ENCODE measurements at places on chromosomes 1 and 21.
A peak's percentile ranks its signal among the peaks of the same experiment; 100 is the strongest.

- no peak for DNase-seq
Measured at GRCh38 chr1:72296501-72296900, 14.2 kb upstream of the NEGR1 start.

GRCh38 chr1:183576537-183576936 lies 13.7 kb downstream of the NCF2 start:
- DNase-seq: no peak

GRCh38 chr1:205977402-205978014 lies 25.7 kb downstream of the RAB7B start:
- DNase-seq: peak; percentile 68

- no peak for DNase-seq
Measured at GRCh38 chr1:51630922-51631321, 14.0 kb downstream of the OSBPL9 start.
